Left kidney (tissue), 8 donors: ENCODE measurements at places on chromosomes 2 and 18. TPM values are rescaled to one million over a fixed set of nuclear protein-coding genes. Genes with fewer than 3 reads are reported as not detected.

Gene SERPINB10
- polyA plus RNA-seq: 0.27 TPM

Gene GULP1
- polyA plus RNA-seq: 67.8 TPM

Gene SCN1A
- 0.13 TPM for polyA plus RNA-seq

Gene COL3A1
- 914 TPM for polyA plus RNA-seq

Gene FOXI3
- 0.22 TPM for polyA plus RNA-seq

Gene TWIST2
- polyA plus RNA-seq: 2.4 TPM

Gene SPEG
- 10.8 TPM for polyA plus RNA-seq

Gene COL4A4
- 48.6 TPM for polyA plus RNA-seq

Gene SIX2
- polyA plus RNA-seq: 22.6 TPM

Gene CXCR1
- polyA plus RNA-seq: not detected

Gene WIPF1
- polyA plus RNA-seq: 26.8 TPM

Gene PLCL1
- polyA plus RNA-seq: 16.8 TPM

Gene PROM2
- 39.1 TPM for polyA plus RNA-seq

Gene DNAH7
- polyA plus RNA-seq: 8.8 TPM

Gene GATA6
- polyA plus RNA-seq: 7.3 TPM

Gene KLHL29
- polyA plus RNA-seq: 11.9 TPM

Gene SAG
- 0.13 TPM for polyA plus RNA-seq

Gene FBXO41
- 2.1 TPM for polyA plus RNA-seq

Gene ARHGEF33
- polyA plus RNA-seq: 3.4 TPM

Gene PROC
- 3.6 TPM for polyA plus RNA-seq

Gene ACTG2
- 0.40 TPM for polyA plus RNA-seq

Gene TGFBRAP1
- polyA plus RNA-seq: 15.8 TPM

Gene OSR1
- polyA plus RNA-seq: 6.0 TPM

Gene PFN4
- 2.2 TPM for polyA plus RNA-seq

Gene IHH
- 1.7 TPM for polyA plus RNA-seq

Gene SERPINB3
- polyA plus RNA-seq: 0.12 TPM

Gene CD28
- 1.9 TPM for polyA plus RNA-seq

Gene SLC39A10
- polyA plus RNA-seq: 92.6 TPM

Gene MERTK
- polyA plus RNA-seq: 22.9 TPM

Gene GPR45
- polyA plus RNA-seq: not detected

Gene AAMP
- polyA plus RNA-seq: 117 TPM

Gene UGT1A5
- not detected for polyA plus RNA-seq

Gene MC2R
- polyA plus RNA-seq: not detected

Gene ALPG
- not detected for polyA plus RNA-seq

Gene TNFAIP6
- polyA plus RNA-seq: 1.4 TPM

Gene GFPT1
- polyA plus RNA-seq: 43.1 TPM

Gene LAMA3
- polyA plus RNA-seq: 2.0 TPM

Gene TUBB8B
- 0.96 TPM for polyA plus RNA-seq

Gene UGT1A4
- not detected for polyA plus RNA-seq

Gene CCBE1
- 31.5 TPM for polyA plus RNA-seq

Gene OTOS
- polyA plus RNA-seq: not detected

Gene DUSP2
- 2.4 TPM for polyA plus RNA-seq

Gene FBLN7
- polyA plus RNA-seq: 13.6 TPM

Gene CREG2
- 0.65 TPM for polyA plus RNA-seq

Gene DNAJC5G
- 2.0 TPM for polyA plus RNA-seq

Gene SCN7A
- polyA plus RNA-seq: 18.5 TPM

Gene GPR17
- 0.85 TPM for polyA plus RNA-seq

Gene OXER1
- 12.0 TPM for polyA plus RNA-seq

Gene CNDP1
- polyA plus RNA-seq: 1.6 TPM

Gene PROKR1
- polyA plus RNA-seq: 0.40 TPM

Gene SERPINB7
- 1.0 TPM for polyA plus RNA-seq

Gene VWA3B
- polyA plus RNA-seq: 0.80 TPM

Gene SPR
- polyA plus RNA-seq: 8.5 TPM

Gene NPPC
- 0.18 TPM for polyA plus RNA-seq
